Cardiac muscle cell (in vitro differentiated cells and primary cell): ENCODE measurements at places on chromosomes 3 and 15. TPM values are rescaled to one million over a fixed set of nuclear protein-coding genes. Genes with fewer than 3 reads are reported as not detected.
A peak's percentile ranks its signal among the peaks of the same experiment; 100 is the strongest.

DNA sequence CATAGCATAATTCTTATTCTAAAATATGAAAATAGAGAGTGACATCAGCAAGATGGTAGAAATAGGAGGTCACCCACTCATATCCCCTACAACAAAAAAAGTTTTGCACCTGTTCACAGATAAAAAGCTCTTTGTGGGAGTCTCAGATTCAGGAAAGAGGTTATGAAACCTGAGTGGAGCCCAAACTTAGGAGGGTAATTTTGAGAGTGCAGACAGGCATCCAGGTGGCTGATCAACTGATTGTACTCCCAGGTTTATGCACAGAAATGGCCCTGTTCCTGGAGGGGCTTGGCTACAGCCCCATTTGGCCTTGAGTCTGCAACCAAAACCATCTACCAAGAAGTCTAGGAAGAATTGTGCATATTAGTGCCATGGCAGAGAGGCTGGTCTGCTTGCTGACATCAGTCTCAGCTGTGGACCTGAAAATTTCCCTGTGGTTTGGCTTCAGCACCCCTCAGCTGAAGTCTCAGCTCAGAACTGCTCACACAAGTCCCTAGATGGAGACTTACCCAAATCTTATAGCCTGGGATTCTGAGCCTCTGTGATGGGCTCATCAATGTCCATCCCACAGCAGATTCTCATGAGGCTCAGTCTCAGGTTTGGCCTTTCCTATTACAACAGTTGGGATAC is 291.6 kb downstream of the IL20RB start:
- no peaks in the 10 kb centered on the region for H3K36me3 ChIP-seq
- H3K27ac ChIP-seq = no peak overlapping the region
- no peak for DNase-seq
- no peaks in the 10 kb centered on the region for H3K4me1 ChIP-seq

DNA sequence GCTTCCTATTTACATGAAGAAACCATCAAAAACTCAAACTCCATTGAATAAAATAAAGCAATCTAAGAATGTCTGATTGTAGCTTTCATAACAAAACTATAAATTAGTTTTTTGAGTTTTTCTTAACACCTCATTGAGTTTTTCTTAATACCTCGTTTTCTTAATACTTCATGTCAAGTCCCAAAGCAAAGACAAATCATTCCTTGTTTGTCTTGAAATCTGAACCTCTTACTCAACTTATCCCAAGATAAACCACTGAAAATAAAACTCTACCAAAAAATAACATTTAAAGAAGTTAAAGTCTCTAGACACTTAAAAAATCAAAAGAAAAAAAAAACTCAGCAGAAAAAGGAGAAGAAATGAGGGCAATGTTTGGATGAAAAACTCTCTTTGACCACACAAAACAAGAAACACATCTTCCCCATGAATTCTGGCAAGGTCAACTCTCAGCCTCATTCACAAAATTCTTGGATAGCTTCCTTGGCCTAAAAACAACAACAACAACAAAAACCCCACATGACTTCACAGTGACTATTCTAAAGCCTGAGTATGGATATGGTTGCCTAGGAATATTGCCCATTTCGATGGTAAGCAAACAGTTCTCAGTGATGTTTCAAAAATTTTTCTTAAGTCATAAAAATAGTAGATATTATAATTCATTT is 38.2 kb downstream of the TMCC1 start:
- DNase-seq = no peak
- H3K27ac ChIP-seq = no peak overlapping the region
- H3K27me3 ChIP-seq = no peaks in the 10 kb centered on the region
- no peaks in the 10 kb centered on the region for H3K4me1 ChIP-seq

GRCh38 chr3:71541313-71541712 is 42.2 kb downstream of the FOXP1 start:
- H3K36me3 ChIP-seq = no peaks in the 10 kb centered on the region
- no peaks in the 10 kb centered on the region for H3K27me3 ChIP-seq
- peak overlapping the region; percentile 79 for H3K27ac ChIP-seq
- no peak overlapping the region for H3K4me3 ChIP-seq

- H3K27me3 ChIP-seq = no peaks in the 10 kb centered on the region
- peaks cover 20% of the 10 kb centered on the region for H3K4me1 ChIP-seq
- H3K27ac ChIP-seq = no peak overlapping the region
- no peaks in the 10 kb centered on the region for H3K36me3 ChIP-seq
- no peak overlapping the region for H3K4me3 ChIP-seq
Observed at GRCh38 chr3:171430530-171430929, 29.7 kb downstream of the TNIK start.

- H3K27ac ChIP-seq = no peak overlapping the region
- H3K27me3 ChIP-seq = no peaks in the 10 kb centered on the region
- no peaks in the 10 kb centered on the region for H3K36me3 ChIP-seq
Observed at GRCh38 chr15:63908991-63909390, 75.2 kb upstream of the HERC1 start.

DNA sequence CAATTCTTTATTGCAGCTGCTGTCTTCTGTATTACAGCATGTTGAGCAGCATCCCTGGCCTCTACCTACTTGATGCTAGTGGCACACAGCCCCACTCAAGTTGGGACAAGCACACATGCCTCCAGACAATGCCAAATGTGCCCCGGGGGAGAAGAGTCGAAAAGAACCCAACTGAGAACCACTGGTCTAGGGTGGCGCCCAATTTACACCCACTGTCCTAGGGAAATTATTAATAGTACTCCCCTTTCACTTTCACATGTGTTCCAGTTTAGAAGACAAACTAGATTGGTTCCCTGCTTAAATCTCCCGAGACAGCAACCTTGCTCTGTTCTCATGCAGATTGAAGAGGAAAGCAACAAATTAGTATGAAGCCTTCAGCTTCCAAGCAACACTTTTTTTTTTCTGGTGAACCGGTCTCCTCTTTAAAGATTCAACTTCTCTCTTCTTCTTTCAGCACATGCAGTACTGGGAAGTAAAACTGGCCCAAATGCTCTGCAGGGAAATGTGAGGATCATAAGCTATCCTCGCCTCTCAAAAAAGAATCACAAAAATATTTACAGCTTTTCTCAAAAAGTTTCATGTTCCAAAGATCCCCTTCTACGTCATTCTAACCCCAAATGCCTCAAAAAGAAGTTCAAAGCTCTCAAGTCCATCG is 823.9 kb upstream of the CFAP20DC start:
- H3K27ac ChIP-seq = no peak overlapping the region
- DNase-seq = no peak
- no peaks in the 10 kb centered on the region for H3K36me3 ChIP-seq
- no peaks in the 10 kb centered on the region for H3K27me3 ChIP-seq
- no peak overlapping the region for H3K4me3 ChIP-seq

DNA sequence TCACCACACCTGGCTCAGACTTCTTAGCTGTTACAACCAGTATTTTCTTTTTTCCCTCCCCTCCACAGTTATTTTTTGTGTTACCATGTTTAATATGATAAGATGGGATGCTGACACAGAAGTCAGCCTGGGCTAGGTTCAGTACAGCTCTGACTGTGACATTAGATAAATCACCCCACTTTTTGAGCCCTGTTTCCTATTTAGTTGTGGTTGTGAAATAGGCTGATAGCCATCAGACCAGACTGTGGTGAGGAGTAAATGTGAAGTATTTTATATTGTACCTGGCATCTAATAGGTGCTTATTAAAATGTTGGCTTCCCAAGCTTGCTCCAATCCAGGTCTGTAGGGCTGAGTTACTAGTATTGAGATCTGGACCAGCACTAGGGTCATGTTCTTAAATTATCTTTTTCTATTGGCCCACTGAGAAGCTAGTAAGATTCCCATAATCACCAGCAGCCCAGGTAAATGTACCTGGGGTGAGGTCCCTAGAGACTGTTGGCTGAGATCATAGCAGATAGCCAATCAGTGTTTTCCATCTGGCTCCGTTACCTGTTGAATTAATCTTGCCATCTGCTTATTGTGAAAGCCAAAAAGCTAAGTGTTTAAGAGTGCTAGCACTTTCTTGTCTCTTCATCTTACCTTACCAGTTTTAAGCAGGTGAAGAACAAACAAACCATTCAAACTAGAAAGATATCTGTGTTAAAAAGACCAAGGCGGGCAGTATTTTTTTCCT is 61.0 kb downstream of the CCK start:
- H3K4me1 ChIP-seq = no peaks in the 10 kb centered on the region
- no peak overlapping the region for H3K27ac ChIP-seq
- no peaks in the 10 kb centered on the region for H3K27me3 ChIP-seq
- DNase-seq = no peak

GRCh38 chr15:49721091-49721490 is 100.2 kb downstream of the DTWD1 start:
- no peaks in the 10 kb centered on the region for H3K27me3 ChIP-seq
- H3K36me3 ChIP-seq = no peaks in the 10 kb centered on the region
- no peak overlapping the region for H3K27ac ChIP-seq
- DNase-seq = no peak
- H3K4me1 ChIP-seq = no peaks in the 10 kb centered on the region

DNA sequence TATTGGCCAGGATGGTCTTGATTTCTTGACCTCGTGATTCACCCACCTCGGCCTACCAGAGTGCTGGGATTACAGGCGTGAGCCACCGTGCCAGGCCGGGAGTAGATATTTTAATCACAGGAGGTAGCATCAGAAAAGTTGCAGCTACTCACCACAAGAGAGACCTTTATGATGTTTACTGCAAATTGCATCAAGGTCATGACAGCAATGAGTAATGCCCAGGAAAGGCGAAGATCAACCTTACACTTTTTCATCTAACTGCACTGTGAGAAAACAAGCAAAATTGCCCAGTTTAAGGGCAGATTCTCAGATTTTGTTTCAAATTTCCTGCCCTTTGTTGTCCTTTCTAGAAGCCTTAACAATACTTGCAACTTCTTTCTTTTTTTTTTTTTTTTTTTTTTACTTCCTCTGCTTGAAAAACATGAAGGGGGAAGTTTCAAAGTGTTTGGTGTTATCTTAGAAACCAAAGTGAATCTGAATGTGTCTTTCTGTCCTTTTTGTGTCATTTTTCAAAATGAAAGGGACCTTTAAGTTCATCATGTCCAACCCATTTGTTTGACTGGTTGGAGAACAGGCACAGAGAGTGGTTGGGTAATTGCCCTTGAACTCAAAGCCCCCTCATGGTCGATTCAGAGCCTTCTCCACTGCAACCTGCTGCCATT is 25.0 kb downstream of the TGFBR2 start:
- no peak overlapping the region for H3K4me3 ChIP-seq
- no peaks in the 10 kb centered on the region for H3K27me3 ChIP-seq
- DNase-seq = peak; percentile 66
- peaks cover 12% of the 10 kb centered on the region for H3K4me1 ChIP-seq

GRCh38 chr3:100910986-100911385 is 82.2 kb downstream of the ABI3BP start:
- DNase-seq = no peak
- H3K36me3 ChIP-seq = no peaks in the 10 kb centered on the region

DNA sequence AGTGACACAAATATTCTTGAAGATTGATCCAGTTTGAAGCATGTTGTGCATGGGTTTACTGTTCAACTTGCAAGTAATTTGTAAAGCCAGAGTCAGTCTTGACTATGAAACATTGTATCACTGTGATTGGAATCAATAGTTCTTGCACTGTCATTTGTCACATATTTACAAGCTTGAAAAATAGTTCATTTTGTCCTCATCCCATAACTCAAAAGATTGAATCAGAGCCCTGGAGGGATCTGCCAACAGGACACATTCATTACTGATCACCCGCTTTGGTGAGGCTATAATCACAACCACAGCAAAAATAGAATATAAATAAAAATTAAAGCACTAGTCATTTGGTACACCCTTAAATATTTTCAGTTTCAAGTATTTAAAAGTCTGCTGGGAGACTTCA is 368.9 kb downstream of the WDR72 start:
- no peak overlapping the region for H3K4me3 ChIP-seq
- no peaks in the 10 kb centered on the region for H3K4me1 ChIP-seq
- DNase-seq = no peak

DNA sequence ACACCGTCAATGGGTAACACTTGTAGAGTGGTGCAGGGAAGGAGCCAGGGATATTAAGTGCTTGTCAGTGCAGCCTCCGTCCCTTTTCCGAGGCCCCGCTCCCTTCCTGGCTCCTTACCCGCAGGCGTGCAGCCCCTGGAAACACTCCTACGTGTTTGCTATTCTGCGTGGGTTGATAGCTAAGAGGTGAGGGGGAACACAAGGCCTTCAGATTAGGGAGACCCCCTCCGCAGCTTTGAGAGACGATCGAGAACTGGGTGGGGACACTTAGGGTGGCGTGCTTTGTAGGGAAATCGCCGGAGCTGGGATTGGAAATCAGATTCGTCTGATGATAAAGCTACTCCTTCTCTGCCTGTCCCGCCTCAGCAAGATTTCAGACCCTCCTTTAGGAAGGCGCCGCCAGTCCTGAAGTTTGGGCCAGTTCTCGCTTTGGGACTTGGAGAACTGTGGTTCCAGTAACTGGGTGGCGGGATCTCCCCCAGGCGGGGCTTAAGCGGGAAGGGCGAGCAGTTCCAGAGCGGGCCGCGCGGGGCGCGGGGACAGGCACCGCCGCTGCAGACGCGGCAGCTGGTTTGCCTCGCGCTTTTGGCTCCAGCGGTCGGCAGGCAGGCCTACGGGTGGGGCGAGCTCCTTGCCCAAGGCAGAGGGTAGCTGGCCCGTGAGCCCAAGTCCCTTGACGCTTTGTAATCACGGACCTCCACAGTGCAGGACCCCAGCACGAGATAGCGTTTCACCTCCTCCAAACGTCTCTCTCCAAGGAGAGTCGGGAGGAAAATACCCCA is 8.0 kb upstream of the FAM107A start:
- peak; percentile 78 for DNase-seq
- peaks cover 63% of the 10 kb centered on the region for H3K27me3 ChIP-seq
- peak overlapping the region; percentile 3 for H3K4me3 ChIP-seq
- no peak overlapping the region for H3K27ac ChIP-seq
- no peaks in the 10 kb centered on the region for H3K4me1 ChIP-seq

GRCh38 chr3:195197765-195198425 is 73.1 kb downstream of the XXYLT1 start:
- no peak overlapping the region for H3K4me3 ChIP-seq
- no peaks in the 10 kb centered on the region for H3K36me3 ChIP-seq
- DNase-seq = peak; percentile 57
- peaks cover 6% of the 10 kb centered on the region for H3K4me1 ChIP-seq
- no peak overlapping the region for H3K27ac ChIP-seq
- no peaks in the 10 kb centered on the region for H3K27me3 ChIP-seq

The POLQ gene
- 3.0 and 7.1 TPM in 2 replicates for total RNA-seq

The RBPMS2 gene
- total RNA-seq = 18.4 and 35.4 TPM in 2 replicates

The EPHB3 gene
- 132 and 170 TPM in 2 replicates for total RNA-seq

The PRR23C gene
- total RNA-seq = not detected in 2 replicates

The SLC25A26 gene
- total RNA-seq = 22.2 and 27.2 TPM in 2 replicates

The PTX3 gene
- 1.3 and 1.7 TPM in 2 replicates for total RNA-seq

The MUC13 gene
- total RNA-seq = 0.07 TPM in 1 of 2 replicates, not detected in the other

The GOLGA8S gene
- 0.04 TPM in 1 of 2 replicates, not detected in the other for total RNA-seq

The SKOR1 gene
- 0.85 and 1.1 TPM in 2 replicates for total RNA-seq
